GM10248 (cell line): ENCODE measurements at places on chromosomes 16 and 17.

- DNase-seq: no peak
Measured at GRCh38 chr17:33640629-33641028, 347.5 kb upstream of the ASIC2 start.

- no peak for DNase-seq
Measured at GRCh38 chr16:20611350-20611902, 35.3 kb upstream of the ACSM2B start.

DNA sequence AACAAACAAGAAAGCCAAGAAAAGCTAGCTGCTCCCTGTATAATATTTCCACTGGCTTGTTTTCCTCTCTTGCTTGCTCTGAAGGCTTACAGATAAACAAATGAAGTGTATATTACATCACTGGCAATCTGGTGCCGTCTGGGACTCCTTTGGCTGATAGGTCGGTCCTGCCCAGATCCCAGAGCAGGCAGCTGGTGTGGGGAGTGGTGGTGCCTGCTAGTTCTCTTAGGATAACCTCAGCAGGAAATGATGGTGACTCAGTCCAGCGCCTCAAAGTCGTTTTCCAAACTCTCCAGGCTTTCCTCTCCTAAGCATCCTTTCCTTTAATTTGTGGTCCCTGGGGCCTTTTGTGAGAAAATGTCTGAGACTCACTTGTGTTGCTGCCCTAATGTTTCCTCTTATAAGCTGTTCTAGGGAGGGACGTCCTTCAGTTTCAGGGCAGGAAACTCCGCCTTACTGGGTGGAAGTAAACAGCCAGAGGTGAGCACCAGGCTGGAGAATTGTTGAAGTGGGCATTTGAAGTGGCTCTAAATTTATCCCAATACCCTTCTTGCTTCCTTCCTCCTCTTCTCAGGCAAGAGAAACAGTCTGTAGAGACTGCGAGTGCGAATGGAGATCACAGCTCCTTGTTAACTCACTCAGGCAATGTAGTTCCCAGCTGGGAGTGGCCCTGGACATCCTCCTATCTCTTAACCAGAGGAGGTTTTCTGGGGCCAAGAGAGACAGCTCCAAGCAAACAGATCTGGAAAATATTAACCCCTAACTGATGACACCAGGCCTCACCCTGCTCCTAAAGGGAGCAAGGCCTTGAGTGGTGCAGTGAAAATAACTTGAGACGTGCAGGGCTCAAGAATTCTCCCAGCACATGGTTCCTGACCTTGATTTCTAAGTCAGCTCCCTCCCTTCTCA lies 34.9 kb downstream of the CD300LF start:
- no peak for DNase-seq

GRCh38 chr16:90015586-90016338 lies 3.5 kb downstream of the DBNDD1 start:
- no peak for DNase-seq

DNA sequence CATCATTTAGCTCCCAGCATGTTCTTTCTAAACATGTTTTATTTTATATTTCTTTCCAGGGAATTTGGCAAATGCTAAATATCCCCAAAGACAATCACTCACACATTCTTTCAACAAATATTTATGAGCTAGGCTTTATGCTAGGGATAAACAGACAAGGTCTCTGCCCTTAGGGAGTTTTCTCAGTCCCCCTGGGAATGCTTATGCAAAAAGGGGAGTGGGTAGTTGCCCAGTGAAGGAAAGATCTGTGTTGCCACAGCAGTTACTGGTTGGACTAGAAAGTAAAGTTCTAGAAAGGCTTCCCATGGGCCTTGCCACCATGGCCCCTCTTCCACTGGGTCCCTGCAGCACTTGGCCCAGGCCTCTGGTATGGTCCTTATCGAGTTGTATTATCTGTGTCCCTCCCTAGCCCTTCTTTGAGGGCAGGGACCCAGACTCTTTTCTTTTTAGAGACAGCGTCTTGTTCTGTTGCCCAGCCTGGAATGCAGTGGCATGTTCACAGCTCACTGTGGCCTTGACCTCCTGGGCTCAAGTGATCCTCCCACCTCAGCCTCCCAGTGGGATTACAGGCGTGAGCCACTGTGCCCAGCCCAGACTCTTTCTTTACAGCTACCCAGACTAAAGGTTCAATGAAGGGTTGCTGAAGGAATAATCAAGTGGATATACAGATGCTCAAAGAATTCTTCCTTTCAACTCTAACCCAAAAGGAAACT lies 78.0 kb downstream of the YPEL2 start:
- no peak for DNase-seq

GRCh38 chr17:31427684-31428083 lies 36.2 kb downstream of the RAB11FIP4 start:
- no peak for DNase-seq

DNA sequence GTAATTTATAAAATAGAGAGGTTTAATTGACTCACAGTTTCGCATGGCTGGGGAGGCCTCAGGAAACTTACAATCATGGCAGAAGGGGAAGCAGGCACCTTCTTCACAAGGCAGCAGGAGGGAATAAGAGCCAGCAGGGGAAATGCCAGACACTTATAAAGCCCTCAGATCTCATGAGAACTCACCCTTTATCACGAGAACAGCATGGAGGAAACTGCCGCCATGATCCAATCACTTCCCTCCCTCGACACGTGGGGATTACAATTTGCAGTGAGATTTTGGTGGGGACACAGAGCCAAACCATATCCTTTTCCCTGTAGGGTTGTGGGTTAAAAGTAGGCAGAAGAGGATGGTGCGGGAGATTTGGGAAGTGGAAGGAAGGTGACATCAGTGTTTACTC lies 101.4 kb downstream of the BMERB1 start:
- no peak for DNase-seq

- no peak for DNase-seq
Measured at GRCh38 chr17:1402262-1402586, 2.2 kb upstream of the YWHAE start.

DNA sequence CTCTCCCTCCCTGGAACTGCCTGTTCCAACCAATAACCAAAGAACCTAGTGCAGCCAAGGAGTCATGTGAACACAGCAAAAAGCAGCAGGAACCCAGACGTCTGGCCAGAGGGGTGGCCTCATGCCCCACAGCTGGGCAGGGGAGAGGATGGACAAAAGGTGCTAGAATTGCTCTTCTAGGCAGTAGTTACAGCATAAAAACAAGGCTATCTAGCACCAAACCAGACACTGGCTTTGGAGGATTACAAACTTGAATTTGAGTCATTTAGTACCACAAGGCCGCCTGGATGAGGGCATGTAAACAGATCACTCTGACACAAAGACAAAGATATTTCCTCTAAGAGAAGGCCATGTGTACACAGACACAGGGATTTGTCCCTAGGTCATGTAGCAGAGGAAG lies 423.3 kb upstream of the MAF start:
- no peak for DNase-seq

- no peak for DNase-seq
Measured at GRCh38 chr17:60825351-60825750, 147.7 kb downstream of the BCAS3 start.

GRCh38 chr16:47461598-47462266 lies 601 bp downstream of the PHKB start:
- DNase-seq: peak; percentile 35

DNA sequence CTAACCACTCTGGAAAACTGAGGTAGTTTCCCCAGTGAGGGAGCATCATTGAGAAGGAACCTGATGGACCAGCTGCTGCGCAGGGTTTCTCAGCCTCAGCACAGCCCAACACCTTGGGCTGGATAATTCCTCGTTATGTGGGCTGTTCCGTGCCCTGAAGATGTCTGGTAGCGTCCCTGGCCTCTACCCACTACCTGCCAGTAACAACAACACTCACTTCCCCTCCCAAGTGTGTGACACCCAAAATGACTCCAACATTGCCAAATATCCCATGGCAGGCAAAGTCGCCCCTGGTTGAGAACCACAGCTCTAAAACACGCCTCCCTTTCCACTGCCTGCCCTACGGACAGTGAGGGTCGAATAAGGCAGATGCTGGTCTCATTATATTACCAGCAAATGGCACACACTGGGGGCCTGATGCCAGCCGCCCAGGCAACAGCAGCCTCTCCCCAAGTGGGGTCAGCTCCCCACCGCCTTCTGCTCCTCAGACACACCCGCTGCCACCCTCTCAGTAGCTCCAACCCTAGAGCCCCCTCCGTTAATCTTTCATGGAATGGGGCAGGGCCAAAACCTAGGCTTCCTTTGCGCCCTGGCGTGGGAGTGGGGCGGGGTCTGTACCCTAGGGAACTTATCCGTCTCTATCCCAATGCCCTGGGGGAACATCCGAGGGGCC lies 1.0 kb downstream of the RHBDF2 start:
- no peak for DNase-seq

GRCh38 chr17:39863244-39863917 lies 731 bp downstream of the IKZF3 start:
- no peak for DNase-seq

DNA sequence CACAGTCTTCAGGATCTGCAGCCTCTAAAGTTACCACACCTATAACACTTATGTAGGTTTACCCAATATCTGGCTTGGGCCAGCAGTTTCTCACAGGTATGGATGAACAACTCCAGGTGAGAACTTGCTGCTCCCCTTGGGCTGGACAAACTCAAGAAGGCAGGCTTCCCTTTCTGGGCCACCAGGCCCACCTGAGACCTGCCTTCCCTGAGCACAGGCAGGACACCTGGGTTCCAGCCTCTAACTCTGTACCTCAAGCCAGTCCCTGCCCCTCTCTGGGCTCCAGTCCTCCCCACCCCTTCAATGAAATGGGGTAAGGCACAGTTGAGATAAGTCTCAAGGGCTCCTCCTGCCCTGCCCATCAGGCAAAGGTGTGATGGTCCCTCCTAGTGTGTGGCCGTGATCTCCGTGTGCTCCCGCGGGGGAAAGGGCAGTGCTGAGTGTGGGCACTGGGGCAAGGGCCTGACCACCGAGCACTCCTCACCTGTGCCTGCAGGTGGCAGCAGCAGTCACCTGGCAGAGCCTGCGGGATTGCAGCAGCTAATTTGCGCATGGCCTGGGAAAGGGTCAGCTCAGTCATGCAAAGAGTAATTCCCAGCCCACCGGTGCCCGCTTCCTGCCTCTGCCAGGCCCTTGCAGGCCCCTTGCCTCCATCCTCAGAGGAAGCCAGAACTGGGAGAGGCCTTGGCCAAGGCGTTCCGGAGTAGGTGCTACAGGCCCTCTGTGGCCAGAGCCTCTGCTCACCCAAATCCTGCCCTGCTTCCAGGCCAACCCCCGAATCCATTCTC lies 28.2 kb upstream of the ADGRG1 start:
- peak; percentile 71 for DNase-seq

GRCh38 chr16:83482545-83483162 lies 325.1 kb upstream of the HSBP1 start:
- DNase-seq: no peak

GRCh38 chr17:6677158-6677831 lies 25.7 kb downstream of the C17orf100 start:
- DNase-seq: no peak

- no peak for DNase-seq
Measured at GRCh38 chr17:56665864-56666263, 72.4 kb downstream of the NOG start.

DNA sequence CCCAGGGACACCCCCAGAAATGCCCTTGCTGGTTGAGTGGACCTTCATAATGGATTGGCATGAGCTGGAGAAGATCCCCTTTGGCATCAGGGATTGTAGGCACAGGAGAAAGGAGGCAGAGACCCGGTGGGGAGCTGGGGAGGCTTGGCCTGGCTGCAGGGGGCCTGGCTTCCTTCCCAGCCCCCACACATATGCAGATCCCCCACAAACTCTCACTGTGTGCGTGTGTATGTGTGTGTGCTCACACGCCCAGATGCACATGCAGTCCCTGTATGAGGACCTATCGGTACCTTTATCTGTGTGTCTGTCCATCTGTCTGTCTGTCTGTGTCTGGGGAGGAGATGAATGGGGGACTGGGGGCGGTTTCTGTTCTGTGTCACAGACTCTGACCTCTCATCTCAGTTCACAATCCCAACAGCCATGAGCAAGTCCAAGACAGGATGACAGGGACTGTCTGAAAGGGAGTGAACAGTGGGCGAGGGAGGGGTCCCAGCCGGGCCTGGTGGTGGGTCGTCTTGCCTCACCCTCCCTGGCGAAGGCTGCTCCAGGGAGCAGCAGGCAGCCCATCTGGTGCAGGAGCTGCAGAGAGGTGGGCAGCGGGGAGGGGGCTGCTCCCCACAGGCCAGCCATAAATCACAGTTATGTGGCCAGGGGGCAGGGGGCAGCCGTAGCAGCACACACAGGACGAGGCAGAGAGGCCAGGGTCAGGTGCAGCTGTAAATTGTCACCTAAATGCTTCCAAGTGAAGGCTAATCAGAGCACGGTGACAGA lies 46.7 kb upstream of the LHX1 start:
- no peak for DNase-seq

DNA sequence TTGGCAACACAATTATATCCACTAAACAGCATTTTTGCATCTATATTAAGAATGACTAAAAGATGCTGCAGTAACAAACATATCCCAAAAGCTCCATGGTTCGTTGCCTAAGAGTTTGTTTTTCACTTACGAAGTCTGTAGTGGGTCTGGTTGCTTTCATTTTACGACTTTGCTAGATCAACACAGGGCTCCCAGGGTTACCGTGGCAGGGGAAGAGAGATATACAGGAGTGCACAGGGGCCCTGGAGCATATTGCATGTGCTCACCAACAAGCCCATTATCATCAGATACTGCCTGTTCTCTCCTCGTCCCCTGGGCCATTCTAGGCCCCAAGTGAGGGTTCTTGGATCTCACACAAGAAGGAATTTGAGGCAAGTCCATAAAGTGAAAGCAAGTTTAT lies 3.1 kb upstream of the MMP2 start:
- DNase-seq: no peak

DNA sequence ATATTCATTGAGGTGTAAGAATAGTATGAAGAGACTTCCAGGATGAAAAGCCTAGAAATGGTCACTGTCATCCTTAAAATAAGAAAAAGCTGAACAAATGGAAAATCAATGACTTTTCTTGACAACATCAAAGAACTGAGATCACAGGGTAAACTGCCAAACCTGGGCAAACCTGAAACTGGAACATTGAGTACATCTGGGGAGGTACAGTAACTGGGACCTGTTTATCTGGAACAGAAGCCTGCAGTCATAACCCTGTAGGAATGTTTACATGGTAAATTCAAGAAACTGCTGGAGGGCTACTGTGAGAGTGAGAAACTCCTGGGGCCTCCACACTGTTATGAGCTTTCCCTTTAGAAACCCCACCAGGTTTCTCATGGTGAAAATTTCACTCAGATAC lies 130.1 kb upstream of the PIRT start:
- DNase-seq: no peak

DNA sequence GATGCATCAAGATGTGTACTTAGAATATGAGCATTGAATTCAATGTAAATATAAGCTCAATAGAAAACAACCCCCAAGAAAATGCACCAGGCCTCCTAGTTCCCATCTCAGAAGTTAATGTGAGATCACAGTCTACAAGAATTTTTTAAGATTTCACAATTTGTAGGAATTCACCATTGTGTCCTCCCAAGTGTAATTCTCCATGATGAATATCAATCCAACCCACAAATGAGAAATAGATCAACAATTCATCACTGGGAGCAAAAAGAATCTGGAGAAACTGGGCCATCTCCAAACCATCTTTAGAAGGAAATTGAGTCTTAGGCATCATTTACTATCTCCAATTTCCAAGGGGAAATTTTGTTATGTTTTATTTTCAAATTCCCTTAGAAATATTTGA lies 310.5 kb upstream of the GOT2 start:
- DNase-seq: no peak
